Activated CD4-positive, alpha-beta T cell treated with anti-CD3 and anti-CD28 coated beads, Interleukin-2, amount 50 U/mL, for 1 hour (primary cell): ENCODE measurements at places on chromosomes 6 and 20.

- no peak for DNase-seq
These were observed 42.3 kb downstream of the CCDC170 start for GRCh38 chr6:151536188-151536479.

DNA sequence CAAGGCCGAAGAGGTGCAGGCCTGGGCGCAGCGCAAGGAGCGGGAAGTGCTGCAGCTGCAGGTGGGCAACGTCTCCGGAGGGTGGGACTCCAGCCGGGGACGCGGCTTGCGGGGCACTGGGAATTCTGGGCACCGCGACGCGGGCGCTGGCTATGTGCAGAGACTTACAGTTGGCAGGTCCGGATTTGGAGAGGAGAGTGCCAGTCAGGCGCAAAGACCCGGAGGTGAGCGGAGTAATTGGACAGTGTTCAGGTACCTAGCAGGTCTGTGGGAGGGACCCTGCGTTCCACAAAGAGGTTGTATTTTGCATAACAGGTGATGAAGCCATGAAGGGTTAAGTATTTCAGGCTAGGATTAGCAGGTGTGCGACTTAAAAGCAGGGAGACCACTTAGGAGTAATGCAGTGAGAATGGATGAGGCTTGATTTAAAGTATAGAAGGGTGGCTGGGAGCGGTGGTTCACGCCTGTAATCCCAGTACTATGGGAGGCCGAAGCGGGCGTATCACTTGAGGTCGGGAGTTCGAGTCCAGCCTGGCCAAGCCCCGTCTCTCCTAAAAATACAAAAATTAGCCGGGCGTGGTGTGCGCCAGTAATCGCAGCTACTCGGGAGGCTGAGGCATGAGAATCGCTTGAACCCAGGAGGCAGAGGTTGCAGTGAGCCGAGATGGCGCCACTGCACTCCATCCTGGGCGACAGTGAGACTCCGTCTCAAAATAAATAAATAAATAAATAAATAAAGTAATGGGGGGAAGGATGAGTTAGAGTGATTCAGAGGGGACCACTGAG is 1.0 kb downstream of the MRPS26 start:
- DNase-seq: no peak

GRCh38 chr20:49724408-49725223 is 10.9 kb upstream of the B4GALT5 start:
- DNase-seq: no peak

DNA sequence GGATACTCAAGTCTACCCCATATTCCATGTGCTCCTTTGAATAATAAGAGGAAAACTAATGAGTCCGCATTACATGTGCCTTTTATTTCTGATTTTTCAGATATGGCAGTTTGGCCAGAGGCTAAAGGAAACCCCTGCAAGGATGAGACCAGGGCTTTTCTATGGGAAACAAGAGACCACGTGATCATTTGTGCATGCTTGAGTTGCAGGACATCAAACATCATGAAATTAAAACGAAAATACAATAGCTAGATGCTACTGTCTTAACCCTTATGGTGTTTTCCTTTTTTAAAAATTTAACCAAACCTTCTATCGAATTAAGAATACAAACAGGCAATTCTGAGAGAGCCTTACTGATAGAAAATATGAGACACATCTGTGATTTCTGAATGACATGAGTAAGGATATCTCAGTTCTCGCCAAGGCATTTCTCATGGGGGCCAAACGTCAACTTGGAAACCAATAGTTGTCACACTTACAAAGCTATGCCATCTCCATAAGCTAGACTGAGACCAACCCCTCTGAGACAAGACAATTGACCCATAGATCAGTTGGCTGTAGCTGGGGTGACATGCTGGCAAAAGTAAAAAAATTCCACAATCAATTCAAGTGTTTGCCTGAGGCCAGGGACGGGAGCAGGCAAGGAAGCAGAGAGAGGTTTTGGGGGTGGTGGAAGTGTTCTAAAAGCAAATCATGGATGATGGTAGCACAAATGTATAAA is 52.8 kb downstream of the RIPOR2 start:
- no peak for DNase-seq
